Activated naive CD8-positive, alpha-beta T cell treated with anti-CD3 and anti-CD28 coated beads, Interleukin-2, amount 10 ng/mL, durations not matched to agents 7 days and 5 days (primary cell): ENCODE measurements at places on chromosomes 2 and 18. TPM values are rescaled to one million over a fixed set of nuclear protein-coding genes. Genes with fewer than 3 reads are reported as not detected.

The DLGAP1 gene
- total RNA-seq = not detected

GRCh38 chr18:1017227-1018058 is 112.8 kb downstream of the ADCYAP1 start:
- H3K36me3 ChIP-seq = no peaks in the 10 kb centered on the region
- no peaks in the 10 kb centered on the region for H3K27me3 ChIP-seq
- no peaks in the 10 kb centered on the region for H3K4me1 ChIP-seq
- no peak for DNase-seq

- H3K36me3 ChIP-seq = no peaks in the 10 kb centered on the region
- DNase-seq = no peak
- peaks cover 5% of the 10 kb centered on the region for H3K27me3 ChIP-seq
- H3K27ac ChIP-seq = no peak overlapping the region
- no peaks in the 10 kb centered on the region for H3K4me1 ChIP-seq
These were observed 26.1 kb upstream of the ROCK2 start for GRCh38 chr2:11370377-11371091.

- peaks cover 16% of the 10 kb centered on the region for H3K27me3 ChIP-seq
- H3K4me1 ChIP-seq = no peaks in the 10 kb centered on the region
- no peak overlapping the region for H3K4me3 ChIP-seq
- no peak for DNase-seq
- no peak overlapping the region for H3K27ac ChIP-seq
These were observed 23.6 kb downstream of the SULT1C3 start for GRCh38 chr2:108263401-108263800.

DNA sequence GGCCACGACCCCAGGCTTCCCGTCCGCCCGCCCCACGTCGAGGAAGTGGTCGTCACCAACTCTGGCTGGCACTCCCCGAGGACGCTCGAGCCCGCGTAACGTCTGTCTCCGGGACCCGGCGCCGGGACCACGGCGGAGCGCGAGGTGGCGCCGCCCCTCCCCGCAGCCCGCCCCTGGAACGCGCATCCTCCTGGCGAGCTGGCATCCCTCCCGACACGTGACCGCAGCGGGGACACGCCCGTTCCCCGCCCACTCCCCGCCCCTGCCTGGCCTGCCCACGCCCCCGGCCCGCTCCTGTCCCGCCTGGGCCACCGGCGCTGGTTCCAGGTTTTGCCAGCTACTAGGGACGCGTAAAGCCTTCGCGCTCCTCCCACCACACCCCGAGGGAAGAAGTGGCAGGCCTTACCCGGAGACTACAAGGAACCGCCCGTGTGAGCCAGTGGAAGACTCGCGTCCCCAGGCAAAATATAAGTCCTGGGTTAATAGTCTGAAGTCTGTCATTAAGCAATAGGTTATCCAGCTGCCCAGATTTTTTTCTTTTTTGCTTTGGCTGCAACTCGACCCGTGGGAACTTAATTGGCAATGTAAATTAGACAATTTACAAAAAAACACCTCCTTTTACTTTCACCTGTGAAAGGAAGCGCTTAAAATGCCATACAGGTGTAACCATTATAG is at the start of gene OSBPL1A:
Gene OSBPL1A (minus strand): TSS at position 131 of the 675 bp plus-strand sequence. CDS start 20,291 bp downstream, outside the sequence.
- peak within 1 kb of the TSS; percentile 87 for H3K4me3 ChIP-seq
- no peaks in the 10 kb centered on the region for H3K36me3 ChIP-seq
- H3K4me1 ChIP-seq = peaks cover 8% of the 10 kb centered on the region

GRCh38 chr2:26678035-26678434 is 14.5 kb upstream of the KCNK3 start:
- H3K4me3 ChIP-seq = no peak overlapping the region
- no peaks in the 10 kb centered on the region for H3K4me1 ChIP-seq
- peaks cover 25% of the 10 kb centered on the region for H3K27me3 ChIP-seq
- H3K27ac ChIP-seq = no peak overlapping the region

DNA sequence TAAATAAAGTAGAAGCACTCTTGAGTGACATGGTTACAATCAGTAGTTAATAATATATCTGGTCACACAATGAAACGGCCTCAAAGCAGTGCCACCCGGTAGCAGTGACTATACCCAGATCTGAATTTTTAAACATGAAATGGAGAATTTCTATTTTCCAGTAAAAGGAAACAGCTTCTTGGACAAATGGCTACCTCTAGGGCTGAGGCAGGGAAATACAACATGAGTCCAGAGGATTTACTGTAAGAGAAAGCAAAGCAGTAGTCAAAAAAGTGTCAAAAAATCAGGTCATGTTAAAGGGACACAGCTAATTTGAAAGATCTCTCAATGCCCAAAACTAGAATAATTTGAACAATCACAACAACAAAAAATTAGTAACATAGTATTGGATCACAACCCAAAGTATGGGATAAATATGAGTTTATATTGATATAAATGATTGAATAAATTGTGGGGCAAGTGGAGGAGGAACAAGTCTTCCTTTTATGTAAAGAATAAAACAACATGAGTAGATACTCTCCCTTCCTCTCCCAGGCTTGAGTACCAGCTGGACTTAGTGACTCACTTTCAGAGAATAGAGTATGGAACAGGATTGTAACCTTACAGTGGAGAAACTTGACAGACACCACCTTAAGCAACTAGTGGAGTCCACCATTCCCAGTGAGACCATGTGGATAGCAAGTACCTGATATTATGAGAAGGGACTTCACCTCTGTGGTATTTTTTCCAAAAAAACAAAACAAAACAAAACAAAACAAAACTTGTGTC is 180.8 kb downstream of the MBD2 start:
- DNase-seq = no peak
- peaks cover 16% of the 10 kb centered on the region for H3K27me3 ChIP-seq
- no peak overlapping the region for H3K4me3 ChIP-seq
- H3K27ac ChIP-seq = no peak overlapping the region

GRCh38 chr18:61503688-61504087 is 170.5 kb downstream of the CDH20 start:
- H3K27me3 ChIP-seq = no peaks in the 10 kb centered on the region
- H3K36me3 ChIP-seq = no peaks in the 10 kb centered on the region
- DNase-seq = no peak
- H3K27ac ChIP-seq = no peak overlapping the region
